ENCODE measurements at places on chromosomes 16 and 17.

DNA sequence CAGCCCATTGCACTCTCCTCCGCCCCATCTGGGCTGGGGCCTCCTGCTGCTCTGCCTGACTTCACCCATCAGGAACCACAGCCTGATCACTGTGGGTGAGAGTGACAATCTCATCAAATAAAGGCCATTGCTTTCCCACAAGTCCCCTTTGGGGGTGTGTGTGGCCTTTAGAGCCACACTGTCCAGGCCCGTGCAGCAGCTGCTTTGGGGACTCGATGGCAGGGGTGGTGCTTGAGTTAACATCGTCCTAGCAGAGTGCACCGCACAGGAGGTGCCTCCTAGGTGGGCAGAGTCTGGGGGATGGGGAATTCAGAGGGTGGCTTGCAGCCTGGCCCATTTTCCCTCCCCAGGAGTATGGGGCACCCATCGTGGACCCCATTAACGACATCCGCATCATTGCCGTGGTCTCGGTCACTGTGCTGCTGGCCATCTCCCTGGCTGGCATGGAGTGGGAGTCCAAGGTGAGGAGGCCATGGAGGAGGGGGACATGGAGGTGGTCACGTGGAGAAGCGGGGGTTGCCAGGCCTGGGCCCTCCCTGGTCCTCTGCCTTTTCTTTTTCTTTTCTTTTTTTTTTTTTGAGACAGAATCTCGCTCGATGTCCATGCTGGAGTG is 5.4 kb downstream of the SLC12A3 start:
- DNase-seq, result no peak

GRCh38 chr17:64071111-64071510 is 50.7 kb upstream of the ICAM2 start:
- no peak for DNase-seq

GRCh38 chr17:66898536-66898935 is 63.6 kb downstream of the CACNG5 start:
- no peak for DNase-seq

DNA sequence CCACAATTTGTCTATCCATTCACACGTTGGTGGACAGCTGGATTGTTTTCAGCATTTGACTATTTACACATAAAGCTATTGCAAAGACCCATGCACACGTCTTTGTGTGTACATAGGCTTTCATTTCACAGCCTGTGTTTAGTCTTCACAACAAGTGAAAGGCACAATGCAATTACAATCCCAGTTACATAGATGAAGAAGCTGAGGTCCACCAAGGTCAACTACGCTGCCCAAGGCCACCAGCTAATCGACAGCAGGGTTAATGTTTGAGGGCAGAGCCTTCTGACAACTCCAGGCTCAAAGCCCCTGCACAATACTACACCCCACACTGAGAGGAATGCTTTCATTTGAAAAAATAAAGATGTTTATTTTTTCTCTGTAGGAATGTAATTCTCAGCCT is 93.6 kb upstream of the CDH13 start:
- no peak for DNase-seq

DNA sequence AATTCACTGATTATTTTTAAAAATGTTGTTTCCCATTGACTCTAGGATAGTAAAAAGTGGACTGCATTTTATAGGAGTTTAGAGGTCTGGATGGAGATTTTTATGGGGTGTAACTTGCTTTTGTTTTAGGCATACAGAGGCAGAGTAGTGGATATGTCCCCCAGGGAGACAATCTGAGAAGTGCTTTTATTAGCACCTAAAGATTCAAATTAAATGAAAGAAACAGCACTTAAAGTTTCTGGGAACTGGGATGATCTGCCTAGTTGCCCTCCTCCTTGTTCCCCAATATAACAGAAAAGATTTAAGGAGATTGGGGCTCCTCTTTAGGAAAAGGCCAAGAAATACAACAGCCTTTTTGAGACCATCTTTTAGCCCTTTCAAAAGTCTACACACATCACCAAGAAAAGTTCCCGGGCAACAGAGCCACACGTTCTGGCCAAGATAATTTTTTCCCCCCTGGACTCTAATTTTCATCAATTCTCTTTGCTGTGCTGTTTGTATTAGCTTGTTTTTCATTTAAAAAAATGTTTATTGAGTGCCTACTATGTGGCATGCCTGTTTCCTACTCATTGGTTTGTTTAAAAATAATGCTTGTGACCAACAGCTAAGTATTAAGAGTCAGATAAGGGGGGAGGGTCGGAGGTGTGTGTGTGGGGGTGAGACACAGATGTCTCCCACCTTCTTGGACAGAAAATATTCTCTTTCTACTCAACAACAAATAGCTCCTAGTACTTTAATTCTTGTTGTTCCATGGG is 2.5 kb upstream of the IGF2BP1 start:
- DNase-seq, result no peak

- DNase-seq, result no peak
Measured at GRCh38 chr16:20315764-20316163, 11.5 kb downstream of the GP2 start.
